ENCODE measurements at places on chromosomes 3 and 15.

- no peak for DNase-seq
These were observed 469.5 kb upstream of the PROK2 start for GRCh38 chr3:72254483-72254882.

GRCh38 chr15:73141216-73141900, 89.1 kb downstream of the NEO1 start:
- no peak for DNase-seq

DNA sequence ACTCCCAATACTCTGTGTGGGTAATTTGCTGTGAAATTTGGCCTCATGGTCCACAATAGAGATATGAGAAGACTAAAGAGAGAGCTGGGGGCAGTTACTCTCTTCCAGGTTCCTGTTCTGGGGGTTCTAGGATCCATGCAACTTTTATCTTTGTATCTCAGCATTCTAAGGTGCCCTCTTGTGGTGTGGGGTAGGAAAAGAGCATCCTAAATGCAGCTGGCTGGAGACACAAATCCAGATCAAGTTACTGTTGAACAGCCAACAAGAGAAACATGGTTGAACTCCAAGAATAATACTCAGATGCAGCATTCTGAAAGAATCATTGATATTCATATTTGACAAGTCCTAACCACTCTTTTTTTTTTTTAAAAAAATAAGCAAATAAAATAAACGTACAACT, 238.2 kb downstream of the GREM1 start:
- peak; percentile 8 for DNase-seq

DNA sequence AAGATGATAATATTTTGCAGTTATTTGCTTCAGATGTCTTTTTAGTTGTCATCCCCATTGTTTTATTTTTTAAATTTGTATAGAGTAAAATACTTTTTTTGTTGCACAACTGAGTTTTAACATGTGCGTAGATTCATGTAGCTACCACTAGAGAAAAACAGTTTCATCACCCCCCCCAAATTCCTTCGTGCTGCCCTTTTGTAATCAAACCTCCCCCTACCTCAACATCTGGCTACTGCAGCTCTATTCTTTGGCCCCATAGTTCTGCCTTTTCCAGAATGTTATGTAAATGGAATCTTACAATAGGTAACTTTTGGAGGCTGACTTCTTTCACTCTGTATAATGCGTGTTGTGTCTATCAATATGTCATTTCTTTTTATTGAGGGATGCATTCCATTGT, 232.0 kb upstream of the RASGRP1 start:
- DNase-seq: no peak

DNA sequence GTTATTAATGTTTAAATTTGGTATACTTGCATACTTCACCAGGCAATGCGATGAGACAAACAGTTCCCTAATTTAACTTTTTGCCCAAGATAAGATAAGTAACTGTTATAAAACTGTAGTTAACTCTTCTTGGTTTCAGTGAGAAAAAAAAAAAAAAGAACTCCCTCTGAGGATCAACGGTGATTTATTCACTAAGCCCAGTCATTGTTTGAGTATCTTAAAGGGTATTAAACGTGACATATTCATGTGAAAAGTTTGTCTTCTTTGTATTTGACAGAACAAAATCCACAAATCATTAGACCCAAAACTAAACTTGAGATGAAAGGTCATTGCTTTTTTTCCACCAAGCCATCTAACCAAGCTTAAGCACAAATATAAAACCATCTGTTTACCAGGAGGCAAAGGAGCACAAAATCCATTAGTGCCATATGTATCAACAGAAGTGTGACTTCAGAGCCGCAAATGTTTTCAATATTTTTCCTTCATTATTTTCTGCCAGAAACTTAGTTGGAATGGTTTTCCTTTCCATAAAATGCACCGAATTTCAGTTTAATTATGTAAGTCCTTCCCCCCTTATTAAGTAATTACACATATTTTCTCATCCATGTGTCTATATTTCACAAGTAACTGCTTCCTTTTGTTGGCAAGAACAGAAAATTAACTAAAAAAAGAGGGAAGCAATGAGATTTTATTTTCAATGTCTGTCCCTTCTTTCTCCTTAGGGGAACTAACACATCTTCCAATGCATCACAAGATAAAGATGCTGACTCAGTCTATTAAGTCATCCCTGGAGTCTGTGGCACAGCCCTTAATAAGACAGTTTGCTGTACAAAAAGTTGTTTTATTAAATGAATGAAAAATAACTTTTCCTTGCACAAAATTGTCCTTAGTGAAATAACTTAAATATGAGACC, 92.2 kb upstream of the RAP2B start:
- no peak for DNase-seq

- no peak for DNase-seq
These were observed 331 bp downstream of the RNU6-1 start for GRCh38 chr15:67839499-67839928.

DNA sequence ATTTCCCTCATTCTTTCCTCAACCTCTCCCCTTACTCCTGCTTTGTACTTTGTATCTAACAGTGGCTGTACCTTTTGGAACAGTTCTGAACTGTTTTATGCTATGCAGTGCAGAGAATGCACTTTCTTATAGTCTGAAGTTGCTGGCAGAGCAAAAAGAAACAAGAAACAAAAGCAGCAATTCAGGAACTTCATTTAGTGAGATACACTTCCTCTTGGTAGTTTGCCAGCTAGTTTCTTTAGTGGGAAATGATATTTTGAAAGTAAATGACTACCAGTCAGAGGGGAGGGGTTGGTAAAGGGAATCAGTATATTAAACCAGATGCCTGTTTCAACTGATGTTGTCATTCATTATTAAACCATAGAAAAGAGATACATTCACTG, 55.0 kb upstream of the CHD2 start:
- peak; percentile 13 for DNase-seq

DNA sequence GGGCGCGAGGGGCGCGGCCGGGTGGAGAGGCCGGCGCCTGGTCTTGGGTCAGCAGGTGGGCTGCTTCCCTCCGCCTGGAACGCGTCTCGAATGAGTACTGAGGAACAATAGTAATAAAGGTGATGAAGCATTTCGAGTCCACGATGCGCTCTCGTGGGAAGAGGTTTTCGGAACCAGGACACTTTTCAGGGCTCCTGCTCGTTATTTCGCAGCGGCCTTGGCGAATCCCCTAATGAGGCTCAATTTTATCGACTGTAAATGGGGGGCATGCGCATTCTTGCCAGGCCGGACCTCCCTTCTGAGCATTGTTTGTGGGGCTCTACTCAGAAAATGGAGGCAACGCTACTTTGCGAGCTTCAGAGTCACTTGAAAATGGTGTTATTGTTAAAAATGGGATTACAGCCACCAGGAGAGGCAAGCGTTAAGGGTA, 1.2 kb downstream of the NR2C2 start:
- no peak for DNase-seq
